ENCODE measurements at places on chromosomes 11 and 22.

DNA sequence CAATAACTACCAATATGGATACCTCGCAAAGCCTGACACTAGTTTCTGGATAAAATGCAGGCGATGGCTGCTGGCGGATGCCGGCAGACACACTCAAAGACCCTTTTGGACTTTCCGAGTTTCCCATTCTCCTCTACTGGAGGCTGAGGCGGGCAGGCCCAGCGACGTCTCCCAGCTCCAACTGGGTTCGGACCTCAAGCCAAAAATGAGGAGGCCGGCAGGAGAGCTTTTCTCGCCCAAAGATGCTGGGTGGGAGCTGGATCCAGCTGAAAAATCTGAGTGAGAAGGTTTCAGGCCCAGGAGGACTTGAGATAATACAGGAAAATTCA, 428 bp upstream of the FEZ1 start:
- no peak for DNase-seq

- no peak for DNase-seq
Observed at GRCh38 chr11:110329445-110329844, 33.0 kb upstream of the RDX start.

DNA sequence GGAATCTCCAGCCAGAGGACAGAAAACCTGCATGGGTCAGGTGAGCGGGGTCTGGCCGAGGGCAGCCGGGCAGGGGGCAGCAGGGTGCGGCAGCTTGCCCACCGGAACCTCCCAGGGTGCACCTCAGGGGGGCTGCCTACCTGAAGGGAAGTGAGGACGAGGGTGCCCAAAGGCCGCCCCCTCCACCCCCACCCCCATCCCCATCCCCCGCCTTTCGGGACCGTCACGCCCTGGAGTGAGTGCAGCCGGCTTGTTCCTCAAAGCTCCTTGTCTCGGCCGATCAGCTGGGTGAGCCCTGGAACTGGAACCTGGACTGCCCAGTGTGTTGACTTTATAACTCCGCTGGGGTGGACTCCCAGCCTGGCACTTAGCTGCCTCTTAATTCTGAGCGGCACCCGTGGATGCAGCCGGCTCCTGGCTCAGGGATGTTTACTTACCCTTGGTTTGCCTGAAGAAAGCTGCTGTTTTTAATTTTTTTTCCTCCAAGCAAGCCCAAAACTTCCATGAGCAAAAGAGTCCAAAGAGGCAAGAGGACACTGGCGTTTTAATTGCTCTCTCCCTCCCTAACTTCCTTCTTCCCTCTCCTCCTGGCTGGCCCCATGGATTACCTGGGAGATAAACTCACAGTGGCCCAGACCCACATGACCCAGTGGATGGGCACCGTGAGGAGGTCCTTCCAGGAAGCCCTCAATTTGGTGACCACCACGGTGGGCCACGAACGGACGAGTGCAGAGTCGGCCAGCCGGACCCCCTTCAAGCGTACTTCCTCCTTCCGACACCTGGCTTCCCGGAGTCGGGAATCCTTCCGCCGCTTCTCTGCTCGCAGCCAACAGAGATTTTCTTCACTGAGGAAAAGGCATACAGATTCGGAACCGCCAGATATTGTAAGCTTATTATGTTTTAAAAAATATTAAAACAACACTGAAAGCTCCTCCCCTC, 87.8 kb upstream of the CRYBB3 start:
- DNase-seq: no peak

DNA sequence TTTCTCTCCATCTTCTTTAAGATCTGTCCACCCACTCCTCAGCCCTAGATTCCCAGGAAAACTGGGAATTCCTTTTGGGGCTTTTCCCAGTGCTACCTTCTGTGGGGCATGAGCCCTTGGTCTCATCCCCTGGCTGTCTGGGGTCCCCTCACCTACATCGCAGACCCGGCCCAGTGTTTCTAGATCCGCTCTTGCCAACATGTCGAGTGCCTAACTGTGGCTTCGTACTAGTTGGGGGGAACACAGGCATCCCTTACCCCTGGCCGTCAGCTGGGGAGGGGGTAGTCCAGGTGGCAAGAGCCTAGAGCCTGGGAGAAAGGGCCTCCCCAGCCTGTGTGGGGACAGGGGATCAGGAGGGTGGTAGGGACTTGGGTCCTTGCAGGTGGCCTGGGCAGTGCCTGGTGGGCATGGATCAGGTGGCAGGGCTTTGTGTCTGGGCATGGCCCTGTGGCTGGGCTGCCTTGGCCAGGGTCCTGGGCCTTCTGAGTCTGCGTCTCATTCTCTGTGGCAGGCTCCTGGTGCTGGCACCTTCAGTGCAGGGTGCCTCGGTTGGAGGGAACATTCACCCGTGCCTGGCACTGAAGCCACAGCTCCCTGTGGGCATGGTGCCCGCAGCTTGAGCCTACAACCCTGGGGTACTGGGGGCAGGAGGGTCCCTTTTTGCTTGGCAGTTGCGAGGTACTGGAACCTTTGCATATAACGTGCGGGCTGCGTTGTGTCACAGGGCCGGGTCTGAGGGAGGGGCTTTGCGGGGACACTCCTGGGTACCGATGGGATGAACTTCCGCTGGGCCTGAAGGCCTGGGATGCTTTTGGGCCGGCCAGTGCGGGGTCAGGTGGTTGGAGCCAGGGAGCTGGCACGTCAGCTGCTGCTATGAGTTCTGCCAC, 4.1 kb downstream of the KCNQ1 start:
- DNase-seq: no peak

DNA sequence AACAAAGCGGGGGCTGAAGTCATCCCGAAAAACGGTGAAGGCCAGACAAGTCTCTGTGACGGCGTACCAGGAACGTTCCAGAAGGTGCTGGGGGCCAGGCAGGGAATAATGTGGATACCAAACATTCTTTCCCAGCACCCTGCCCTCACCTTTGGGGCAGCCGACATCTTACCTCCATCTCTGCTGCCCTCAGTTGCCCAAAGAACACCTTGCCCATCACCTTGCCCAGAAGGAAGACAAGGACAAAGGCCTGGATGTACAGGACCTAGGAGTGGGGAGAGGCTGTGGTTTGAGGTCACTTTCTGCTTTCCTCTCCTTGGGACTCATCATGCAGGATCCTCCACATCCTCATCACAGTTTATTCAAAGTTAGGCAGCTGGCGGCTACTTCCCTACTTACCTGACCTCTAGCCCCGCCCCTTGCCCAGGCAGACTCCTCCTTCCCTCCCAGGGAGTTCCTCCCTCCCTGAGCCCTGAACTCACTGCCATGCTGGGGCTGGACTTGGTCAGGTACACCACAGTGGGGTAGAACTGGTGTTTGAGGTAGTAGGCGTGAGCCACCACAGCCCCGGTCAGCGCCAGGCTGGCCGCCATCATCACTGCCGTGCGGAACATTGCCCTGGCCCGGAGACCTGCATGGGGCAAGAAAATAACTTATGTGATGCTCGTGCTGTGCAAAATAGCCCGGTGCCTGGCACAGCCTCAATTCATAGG, 1.2 kb downstream of the SYVN1 start:
- peak; percentile 44 for DNase-seq

DNA sequence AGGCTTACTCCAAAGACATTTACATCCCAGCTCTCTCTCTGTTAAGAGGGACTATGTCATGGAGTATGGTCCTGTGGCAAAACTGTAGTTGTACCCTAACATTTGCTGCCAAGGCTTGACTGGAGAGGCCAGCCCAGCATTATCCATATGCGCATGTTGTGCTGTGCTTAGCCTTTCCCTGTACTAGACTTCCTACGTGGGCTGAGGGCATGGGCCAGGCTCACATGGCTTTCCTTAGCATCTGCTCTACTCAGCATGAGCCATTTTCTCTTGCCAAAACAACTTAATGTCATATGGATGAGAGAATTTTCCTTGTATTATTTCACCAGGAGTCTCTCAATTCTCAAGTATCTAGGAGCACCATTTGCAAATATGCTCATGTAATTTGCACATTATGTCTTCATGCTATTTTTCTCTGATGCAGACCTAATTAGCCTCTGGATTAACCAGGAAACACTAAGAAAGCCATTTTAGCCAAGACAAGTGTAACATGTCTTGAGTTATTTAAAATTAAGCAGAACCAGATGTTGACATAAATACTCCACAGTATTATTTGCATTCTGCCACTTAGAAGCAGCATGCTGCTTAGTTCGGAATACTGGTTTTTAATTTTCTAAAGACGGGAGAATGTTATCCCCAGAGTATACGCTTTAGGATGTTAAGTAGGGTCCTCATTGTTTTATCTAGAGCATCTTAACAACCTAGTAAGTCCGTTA, 71.7 kb upstream of the FAR1 start:
- no peak for DNase-seq

DNA sequence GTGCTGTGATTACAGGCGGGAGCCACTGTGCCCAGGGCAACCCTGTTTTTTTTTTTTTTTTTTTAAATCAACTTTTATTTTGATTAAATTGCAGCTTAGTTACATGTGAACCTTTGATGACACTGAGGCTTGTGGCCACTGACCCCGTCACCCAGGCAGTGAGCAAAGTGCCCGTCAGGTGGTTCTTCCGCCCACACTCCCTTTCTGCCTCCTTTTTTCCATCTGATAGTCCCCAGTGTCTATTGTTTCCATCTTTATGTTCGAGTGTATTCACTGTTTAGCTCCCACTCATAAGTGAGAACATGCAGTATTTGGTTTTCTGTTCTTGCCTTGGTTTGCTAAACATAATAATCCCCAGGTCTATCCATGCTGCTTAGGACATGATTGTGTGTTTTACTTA, 110.9 kb upstream of the GRK3 start:
- DNase-seq: no peak

DNA sequence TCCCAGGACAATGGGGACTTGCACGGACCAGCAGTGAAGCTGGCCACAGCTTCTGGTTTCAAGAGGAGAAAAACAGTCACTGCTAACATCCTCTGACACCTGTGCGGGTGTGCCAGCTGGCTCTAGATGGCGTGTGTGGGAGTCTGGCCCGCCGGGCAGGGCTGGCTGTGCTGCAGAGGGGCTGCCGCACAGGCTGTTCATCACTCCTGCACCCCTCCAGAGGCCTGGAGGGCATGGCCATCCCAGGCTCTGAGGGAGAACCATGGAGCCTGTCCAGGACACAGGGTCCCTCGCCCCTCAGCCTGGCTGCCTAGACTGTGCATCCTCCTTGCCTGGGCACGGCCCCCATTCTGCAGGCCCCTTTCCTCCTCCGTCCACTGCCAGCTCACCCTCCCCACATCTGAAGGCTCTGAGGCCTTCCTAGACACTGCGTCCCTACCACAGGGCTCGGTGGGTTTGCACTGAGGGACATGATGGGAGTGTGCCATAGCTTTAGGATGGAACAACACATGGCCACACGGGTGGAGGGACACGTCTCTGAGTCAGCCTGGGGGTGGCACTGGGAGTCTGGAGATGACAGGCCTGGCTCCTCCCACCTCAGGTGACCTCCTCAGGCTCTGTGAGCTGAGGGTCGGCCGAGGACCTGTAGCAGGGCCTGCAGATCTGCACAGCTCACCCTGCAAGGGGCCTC, 42.1 kb upstream of the GNB1L start:
- DNase-seq: no peak

GRCh38 chr11:69352715-69353319, 58.9 kb downstream of the MYEOV start:
- DNase-seq: no peak

- DNase-seq: no peak
Observed at GRCh38 chr22:22820626-22821025, 67.0 kb upstream of the IGLL5 start.

DNA sequence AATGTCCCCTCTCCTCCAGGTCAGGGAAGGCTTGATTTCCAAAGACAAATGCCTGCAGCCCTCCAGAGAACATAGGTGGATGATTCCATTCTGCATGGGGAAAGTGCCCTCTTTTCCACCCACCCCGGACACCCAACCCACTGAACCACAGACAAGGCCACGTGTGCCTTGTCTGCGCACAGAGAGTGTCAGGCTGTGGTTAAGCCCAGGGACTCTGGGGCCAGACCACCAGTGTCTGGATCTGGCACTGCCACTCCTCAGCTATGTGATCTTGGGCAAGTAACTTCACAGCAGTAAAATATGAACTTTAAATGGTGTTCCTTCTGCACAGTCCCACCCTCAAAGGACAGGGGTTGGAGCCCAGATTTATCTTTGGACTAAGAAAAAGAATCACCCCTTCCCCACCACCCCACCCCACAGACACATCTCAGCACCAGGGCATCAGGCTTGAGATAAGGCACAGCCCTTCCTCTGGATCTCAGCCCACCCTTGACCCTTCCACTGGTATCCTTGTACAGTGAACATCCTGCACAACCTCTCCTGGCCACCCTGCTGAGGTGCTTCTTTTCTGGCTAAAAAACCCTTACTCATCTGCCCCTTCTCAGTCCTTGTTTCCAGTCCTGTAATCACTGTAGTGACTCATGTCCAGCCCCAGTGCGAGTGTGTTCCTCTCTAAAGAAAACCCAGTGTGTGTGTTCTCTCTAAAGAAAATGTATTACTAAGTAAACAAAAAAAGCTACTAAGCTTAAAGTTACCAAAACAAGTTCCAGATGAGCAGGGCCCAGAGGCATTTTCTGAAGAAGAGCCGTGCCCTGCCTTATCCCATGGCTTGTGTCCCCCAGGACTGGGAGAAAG, 1.9 kb upstream of the PTGDR2 start:
- no peak for DNase-seq

DNA sequence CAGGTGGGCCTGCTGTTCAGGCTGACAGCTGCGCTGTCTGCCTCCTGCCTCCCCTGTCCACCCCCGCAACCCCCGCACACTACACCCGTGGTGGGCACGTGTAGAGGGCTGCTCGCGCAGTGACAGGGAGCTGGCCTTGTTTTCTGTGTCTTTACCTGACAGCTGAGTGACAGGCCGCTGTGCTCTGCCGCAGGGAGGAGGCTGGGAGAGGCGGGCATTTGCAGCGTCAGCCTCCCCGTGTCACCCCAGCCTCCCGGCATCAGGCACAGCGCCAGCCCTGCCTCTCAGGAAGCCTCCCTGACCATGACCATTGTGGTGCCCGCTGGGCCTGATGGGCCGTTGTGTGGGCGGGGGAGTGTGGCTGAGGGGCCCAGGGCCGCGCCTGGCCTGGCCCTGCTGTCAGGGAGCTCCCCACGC, 32.0 kb upstream of the RELT start:
- DNase-seq: no peak

GRCh38 chr11:130886704-130887103, 29.6 kb downstream of the SNX19 start:
- DNase-seq: no peak

DNA sequence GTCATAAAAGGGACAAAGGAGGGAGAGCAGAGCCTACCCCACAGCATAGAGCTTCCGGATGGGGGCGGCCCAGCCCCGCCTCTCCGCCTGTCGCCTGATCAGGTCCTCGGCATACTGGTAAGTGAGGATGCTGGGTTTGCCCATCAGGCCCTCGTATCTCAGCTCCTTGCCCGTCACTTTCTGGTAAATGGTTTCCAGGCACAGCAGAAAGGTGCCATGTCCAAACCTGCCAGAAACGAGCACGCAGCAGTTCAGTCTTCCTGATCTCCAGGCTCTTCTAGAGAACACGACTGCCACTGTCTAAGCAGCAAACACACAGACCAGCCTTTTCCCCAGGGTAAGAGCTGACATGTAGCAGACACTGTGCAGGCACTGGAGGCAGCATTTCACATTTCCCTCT, 17.4 kb upstream of the TMEM121B start:
- DNase-seq: no peak

- DNase-seq: no peak
Observed at GRCh38 chr22:17820879-17821439, 46.7 kb upstream of the BID start.

Data from activated T-cell treated with anti-CD3 and anti-CD28 coated beads, Interleukin-2, amount 50 U/mL, for 4 hours (primary cell).